Stimulated activated CD8-positive, alpha-beta memory T cell treated with anti-CD3 and anti-CD28 coated beads, Interleukin-2, amount 100 ng/mL, for 1 hour (primary cell): ENCODE measurements at places on chromosomes 6 and 20.

- no peak for DNase-seq
Measured at GRCh38 chr6:146968041-146968760, 236.0 kb upstream of the STXBP5 start.

GRCh38 chr6:32113386-32114352 lies 4.5 kb upstream of the TNXB start:
- no peak for DNase-seq

DNA sequence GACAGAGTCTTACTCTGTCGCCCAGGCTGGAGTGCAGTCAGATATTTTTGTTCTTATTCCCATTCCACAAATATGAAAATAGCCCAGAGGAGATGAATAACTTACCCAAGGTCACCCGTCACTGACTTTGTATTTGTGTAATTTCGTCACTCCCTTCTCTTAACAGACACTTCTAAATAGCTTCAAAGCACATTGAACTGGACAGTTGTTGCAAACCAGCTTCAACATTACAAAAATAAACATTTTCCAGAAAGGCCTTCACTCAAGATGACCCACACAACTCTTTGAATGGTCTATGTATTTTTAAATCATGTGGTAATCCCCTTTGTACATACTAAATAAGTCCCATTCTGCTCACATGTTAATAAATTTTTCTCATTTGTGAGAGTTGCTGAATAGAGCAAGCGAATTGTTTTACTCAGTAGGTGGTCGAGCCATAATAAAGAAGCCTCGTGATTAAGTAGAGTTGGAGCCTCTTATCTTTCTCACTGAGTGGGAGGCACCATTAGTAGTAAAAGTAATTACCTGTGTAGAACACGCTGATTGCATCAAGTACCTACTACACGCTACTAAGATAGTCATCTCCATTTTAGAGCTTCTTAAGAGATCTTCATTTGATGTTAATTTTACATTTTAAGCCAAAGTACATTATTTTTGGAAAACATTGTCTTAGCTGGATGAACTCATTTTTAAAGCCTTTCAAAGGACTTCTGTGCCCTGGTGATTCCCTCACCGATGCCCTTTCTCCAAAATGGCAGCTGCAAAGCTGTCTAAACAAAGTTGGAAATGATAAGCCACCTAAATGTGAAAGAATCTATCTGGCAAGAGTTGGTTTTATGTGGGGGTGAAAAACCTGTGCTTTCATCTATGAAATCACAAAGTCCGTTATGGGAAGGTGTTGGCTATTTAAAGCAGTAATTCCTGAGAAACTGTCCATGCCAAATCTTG lies 110.0 kb downstream of the TSHZ2 start:
- no peak for DNase-seq

GRCh38 chr6:327538-328116 lies 35.3 kb downstream of the DUSP22 start:
- no peak for DNase-seq

- no peak for DNase-seq
Measured at GRCh38 chr20:32780749-32781655, 18.8 kb downstream of the DNMT3B start.

DNA sequence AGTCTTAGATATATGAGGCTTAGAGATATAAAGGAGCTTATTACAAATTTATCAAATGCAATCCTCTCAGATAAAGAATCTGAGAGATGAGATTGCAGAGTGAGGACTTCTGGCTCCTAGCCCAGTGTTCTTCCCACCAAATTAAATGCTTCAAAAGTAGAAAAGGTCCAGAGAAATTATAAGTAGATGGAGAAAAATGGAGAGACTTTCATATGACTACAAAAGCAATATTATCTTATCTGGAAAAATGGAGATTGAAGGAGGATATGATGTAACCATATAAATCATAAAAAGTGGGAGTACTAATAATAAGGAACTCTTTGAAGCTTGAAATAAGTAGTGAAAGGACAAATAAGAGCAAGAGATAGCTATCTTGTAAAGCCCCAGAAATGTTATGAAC lies 2.8 kb downstream of the KCTD20 start:
- no peak for DNase-seq

DNA sequence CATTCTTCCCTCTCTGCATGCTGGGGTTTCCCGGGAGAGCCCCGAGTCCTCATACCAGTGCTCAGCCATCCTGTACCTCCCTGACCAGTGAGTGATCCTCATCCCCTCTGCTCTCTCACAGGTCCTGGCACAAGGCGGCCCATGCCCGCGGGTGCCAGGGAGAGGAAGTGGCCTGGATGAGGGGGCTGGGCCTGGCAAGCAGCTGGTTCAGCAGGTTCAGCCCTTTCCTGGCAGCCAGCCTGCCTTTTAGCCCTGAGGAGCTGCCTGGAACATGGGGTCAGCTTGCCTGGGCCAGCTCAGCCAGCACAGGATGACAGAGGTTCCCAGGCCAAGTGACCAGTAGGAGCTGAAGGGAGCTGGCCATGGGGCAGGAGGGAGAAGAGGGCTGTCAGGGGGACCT lies 10.9 kb downstream of the MOCS1 start:
- no peak for DNase-seq

DNA sequence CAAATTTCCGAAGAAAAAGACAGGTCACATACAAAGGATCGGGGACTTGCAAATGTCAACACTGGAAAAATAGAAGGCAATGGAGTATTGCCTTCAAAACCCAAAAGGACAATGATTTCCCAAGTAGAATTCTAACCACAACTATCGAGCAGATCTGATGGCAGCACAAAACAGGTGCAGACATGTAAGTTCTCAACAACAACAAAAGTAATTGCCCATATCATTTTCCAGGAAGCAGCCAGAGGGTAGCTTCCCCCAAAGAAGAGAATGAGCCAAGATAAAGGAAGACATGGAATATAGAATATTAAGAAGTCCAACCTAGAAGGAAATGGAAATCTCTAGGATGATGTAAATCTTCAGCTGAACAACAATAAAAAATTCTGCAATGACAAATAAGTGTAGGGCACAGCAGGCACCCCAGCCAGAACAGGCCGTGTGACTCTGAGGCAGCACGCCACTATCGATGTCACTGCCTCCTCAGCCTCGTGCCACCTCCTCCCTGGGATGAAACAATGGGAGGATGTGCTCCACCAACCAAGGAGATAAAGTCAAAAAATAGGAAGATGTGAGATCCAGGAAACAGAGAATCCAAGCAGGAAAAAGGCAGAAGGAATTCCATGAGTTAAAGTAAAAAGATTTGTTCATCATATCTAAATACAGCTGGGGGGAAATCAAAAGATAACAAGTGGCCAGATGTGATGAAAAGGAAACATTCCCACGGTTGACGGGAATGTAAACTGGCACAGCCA lies 34.1 kb downstream of the SERPINB1 start:
- no peak for DNase-seq

- no peak for DNase-seq
Measured at GRCh38 chr6:73079611-73079955, 145.7 kb downstream of the KHDC1L start.

GRCh38 chr6:100554228-100554627 lies 89.5 kb upstream of the SIM1 start:
- DNase-seq, result no peak

DNA sequence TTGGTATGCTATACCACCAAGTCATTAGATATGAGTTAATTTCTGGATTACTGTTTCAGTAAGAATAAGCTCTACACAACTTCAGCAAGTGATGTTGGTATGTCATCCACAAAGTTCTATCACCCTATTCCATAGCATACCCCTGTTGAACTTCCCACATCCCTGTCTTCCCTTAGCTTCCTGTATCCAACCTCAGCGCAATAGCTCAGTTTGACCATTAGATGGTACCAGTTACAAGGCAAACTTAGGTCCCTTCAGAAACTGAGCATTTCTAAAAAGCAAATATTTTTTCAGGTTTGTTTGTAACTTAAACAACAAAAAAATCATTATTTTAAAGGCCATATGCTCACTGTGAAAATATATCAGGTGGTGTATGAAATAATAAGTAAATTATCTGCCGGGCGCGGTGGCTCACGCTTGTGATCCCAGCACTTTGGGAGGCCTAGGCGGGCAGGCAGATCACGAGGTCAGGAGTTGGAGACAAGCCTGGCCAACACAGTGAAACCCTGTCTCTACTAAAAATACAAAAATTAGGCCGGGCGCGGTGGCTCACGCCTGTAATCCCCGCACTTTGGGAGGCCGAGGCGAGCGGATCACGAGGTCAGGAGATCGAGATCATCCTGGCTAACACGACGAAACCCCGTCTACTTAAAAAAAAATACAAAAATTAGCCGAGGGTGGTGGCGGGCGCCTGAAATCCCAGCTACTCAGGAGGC lies 8.8 kb upstream of the MOG start:
- DNase-seq, result no peak

DNA sequence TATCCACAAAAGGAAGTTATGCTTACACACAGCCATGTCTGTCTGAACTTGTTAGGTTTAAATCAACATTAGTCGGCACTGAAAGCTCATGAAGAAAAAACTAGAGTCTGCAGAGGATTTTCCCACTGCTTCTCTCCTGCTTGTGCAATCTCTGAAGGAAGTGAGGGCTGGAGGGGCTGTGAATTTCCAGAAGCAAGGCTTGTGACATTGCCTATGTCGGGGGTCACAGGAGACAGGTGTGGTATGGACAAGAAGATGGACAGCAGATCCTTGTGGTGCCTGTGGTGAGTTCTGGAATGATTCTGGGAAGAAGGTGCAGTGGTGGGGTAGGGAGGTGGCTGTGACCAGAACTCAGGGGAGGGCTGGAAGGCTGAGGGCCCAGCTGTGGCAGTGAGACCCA lies 84.3 kb upstream of the TRAF3IP2 start:
- DNase-seq, result no peak

DNA sequence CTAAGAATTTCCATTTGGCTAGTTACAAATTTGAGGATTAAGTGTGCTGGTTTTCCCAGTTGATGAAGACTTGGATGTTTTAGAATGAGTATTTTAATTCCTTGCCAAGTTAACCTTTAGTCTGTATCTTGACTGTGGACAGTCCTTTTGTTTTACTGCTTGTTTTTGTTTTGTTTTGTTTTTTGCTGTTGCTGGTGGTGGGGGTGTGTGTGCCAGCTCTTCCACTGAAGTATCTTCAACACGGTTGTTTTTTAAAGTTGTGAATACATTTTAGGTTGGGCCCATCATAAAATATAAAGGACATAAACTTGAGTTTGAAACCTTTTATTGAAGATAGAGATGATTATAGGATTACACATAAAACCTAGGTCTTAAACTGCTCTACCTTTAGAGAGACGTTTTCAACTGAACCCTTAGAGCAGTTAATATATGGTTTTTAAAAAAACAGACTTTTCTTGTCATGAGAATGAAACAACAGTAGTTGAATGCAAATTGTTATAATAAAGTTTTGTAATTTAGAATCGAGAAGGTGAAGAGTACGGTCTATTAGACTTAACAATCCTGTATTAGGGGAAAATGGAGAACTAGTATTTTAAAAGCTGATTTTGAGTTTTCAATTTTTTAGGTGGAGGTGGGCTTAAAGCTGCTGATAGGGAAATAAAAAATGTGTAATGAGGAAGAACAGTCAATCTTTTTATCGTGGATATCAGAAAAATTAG lies 4.0 kb downstream of the QKI start:
- no peak for DNase-seq

GRCh38 chr6:30820193-30820592 lies 64.1 kb upstream of the DDR1 start:
- DNase-seq, result no peak

DNA sequence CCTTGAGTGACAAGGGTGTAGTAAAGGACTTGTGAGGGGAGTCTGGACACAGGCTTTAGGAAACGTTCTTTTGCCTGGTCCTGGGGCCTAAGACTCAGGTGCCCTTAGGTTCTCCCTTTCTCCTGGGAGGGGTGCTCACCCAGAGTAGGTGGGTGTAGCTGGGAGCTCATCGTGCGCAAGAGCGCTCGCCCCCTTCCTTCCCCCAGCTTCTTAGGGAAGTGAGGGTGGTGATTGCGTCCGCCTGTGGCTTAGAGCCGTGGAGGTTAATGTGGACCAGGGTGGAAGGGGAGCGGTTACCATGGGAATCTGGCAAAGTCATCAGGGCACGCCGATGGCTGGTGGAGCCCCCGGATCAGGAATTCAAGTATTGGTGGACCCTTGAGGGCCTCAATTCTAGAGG lies 3.3 kb upstream of the AARS2 start:
- DNase-seq, result no peak

DNA sequence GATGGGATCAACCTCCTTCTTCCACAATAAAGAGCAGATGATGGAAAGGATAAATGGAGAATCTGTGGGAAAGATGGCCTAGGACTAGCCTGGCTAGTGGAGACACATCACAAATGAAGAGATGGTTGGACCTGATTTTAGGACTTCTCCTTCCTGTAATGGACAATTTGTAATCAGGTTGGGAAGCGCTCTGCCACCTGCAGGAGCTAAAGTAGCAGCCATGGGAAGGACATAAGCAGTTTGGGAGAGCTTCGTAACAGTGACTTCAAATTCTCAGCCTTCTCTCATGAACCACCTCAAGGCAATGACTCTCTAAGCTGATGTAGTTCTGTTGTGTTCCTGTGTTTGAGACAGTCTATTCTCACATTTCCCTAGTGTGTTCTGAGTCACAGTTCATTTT lies 137.9 kb upstream of the BMP2 start:
- DNase-seq, result no peak

GRCh38 chr6:110467566-110468140 lies 8.8 kb downstream of the SLC22A16 start:
- no peak for DNase-seq

DNA sequence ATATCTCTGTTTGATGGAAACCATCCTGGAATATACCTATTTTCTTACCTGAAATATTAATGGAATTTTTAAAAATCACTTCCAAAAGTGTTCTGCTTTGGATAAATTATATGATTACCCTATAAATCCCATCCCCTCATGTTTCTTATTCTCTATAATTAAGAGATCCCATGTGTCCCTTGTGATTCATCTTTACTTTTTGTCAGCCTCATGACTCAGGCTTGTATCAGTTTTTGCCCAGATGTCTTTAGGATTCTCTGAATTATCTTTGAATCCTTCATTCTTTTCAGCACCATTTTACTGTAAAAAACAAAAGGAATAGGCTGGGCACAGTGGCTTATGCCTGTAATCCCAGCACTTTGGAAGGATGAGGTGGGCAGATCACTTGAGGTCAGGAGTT lies 804.5 kb upstream of the CITED2 start:
- DNase-seq, result no peak

DNA sequence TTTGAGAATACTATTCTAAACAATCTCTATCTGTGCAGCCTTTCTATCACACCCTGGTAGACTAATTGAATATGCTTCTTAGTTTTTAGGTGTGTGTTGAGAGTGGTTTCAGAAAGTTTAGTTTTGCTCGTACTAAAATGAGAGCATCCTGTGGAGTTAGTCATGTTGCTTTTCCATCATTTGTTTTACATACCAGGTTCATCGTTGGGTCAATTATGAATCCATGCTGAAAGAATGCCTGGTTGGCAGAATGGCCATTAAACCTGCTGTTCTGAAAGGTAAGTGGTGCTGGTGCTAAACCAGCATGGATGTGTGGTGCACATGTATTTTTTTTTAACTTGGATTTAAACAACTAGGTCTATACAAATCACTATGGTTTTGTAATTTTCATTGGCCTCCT lies 49.3 kb downstream of the CYB5R4 start:
- DNase-seq, result no peak

- no peak for DNase-seq
Measured at GRCh38 chr20:7379621-7380220, 560.5 kb downstream of the HAO1 start.

GRCh38 chr6:166313255-166314070 lies 5.3 kb upstream of the PRR18 start:
- DNase-seq, result no peak

- no peak for DNase-seq
Measured at GRCh38 chr6:8652710-8653109, 217.4 kb upstream of the SLC35B3 start.
